ENCODE measurements at places on chromosomes 3 and 15.

DNA sequence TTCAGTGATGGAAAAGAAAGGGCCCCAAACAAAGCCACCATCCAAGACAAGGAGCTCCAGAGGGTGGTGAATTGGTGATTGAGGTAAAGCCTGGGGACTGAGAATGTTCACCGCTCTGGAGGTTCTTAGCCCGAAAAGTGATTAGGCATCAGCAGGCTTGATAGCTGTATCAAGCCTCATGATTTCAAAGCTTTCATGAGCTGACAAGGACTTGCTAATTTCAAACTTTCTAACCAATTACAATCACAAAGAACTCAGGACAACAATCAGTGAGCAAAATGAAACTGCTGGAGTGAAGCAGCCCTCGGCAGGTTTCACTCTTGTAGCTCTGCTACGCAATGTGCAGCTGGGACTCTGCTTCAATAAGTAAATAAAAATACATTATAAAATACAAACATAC lies 391.3 kb downstream of the TIGIT start:
- DNase-seq, result no peak

- DNase-seq, result no peak
Measured at GRCh38 chr3:13213911-13214846, 140.9 kb upstream of the IQSEC1 start.

DNA sequence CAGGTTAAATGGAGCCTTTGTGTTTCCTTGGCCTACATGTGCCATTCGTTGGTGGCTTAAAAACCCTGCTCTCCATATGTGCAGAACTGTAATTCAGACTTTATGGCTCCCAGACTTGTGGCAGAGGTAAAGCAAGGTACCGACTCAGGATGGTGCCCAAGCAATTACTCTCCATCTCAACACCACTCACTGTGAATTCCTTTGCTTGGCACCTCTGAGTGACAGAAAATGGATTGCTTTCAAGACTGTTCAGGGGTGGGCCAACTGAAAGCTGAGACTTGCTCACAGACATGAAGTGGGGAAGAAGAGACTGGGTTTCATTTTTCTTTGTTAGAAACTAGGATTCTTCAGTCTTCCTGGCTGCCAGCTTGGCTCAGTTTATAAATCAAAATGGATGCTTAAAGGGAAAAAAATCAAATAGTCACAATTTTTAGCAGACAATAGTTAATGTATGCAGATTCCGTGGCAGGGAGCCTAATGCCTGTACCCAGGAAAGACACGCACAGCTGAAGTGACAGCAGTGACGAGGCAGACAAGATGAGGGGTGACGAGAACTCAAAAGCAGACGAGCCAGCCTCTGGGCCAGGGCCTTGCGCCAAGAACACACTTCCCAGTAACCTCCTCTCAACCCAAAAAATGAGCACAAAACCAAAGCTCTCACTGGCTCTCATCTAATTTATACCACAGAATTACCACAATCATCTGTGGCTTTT lies 207.9 kb upstream of the SLC2A2 start:
- DNase-seq, result no peak

DNA sequence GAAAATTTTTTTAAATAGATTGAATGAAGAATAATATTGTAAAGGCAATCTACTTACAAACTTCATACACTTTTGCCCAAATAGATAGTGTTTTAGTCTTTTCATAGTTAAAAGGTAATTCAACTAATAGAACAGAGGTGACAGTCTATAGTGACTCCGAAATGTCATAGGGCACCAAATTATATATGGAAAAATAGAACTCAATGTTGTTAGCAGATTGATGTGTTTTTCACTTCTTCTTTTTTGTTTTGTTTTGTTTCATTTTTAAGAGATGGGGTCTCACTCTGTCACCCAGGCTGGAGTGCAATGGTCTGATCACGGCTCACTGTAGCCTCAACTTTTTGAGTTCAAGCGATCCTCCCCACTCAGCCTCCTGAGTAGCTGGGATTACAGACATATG lies 721 bp downstream of the CSTA start:
- DNase-seq, result no peak

DNA sequence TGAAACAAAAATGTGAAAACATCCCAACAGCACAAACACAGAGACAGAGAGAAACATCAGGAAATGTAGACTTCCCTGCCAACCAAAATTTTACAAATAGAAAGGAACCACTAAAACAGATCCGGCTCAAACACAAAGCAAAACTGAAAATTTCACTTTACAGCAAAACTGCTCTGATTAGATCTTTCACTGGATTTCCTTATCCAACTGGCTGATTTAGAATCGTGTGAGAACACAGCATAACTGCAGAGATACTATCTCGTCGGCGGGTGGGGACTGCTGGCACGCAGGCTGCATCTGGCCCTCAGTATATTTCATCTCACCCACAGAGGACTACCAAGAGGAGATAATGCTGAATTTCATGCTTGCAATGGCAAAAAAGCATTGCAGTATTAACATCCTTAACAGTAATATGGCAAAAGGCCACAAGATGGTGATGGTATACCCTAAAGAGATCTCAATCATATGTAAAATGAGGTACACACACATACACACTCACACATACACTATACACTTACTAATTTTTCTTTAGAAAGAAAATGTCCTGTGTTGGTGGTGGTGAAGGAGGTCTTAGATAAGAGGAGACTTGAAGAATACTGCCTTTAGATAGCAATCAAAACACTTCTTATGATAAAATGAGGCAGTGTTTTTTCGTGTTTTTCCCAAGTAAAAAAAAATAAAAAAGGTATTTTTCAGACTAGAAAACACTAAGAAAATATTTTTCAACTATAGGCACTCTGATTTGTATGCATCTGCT lies 10.6 kb upstream of the LEO1 start:
- peak; percentile 74 for DNase-seq

DNA sequence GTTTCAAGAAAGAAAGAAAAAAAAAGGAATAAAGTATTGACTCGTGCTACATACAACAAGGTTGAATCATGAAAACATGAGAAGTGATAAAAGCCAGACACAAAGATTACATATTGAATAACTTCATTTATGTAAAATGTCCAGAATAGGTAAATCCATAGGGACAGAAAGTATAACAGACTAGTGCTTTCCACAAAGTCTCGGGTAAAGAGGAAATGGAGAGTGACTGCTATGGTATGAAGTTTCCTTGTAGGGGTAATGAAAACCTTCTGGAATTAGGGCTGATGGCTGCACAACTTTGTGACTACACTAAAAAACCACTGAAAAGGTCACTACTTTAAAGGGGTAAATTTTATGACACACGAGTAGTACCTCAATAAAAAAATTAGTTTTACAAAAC lies 13.0 kb downstream of the LRRFIP2 start:
- DNase-seq, result no peak

DNA sequence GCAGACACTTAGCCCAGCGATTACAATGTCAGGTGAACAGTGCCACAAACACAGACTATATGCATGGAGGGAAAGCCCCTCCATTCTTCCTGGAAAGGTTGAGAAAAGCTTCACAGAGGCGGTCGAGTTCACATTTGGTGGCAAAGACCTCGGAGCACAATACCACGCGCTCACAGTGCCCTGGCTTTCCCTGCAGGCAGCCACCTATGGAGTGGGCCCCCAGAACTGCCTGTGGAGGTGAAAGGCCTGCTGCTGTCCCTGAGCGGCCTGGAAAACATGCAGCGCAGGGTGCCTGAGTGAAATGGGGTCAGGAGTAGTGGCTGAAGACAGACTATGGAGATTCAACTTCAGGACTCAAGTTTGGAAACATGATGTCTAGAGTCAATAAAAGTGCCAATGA lies 26.9 kb downstream of the PDIA5 start:
- DNase-seq, result no peak

DNA sequence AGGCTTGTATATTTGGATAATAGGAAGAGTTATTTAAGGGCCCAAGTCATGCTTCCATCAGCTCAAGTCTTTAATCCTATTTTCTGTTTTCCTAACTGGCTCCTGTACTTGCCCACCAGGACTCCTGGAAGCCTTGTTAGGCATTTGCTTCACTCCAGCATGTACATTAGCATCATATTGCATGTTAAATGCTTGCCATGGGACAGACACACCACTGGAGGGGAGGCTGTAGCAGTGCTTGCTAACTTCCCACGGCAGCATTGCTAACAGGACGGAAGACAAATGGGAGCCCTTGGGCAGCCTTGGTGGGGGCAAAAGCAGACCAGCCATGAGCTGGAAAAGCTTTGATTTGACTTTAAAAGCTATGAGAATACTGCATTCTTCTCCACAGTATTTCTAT lies 6.1 kb downstream of the TMOD2 start:
- DNase-seq, result no peak
